ENCODE measurements at places on chromosomes 12 and 14.

DNA sequence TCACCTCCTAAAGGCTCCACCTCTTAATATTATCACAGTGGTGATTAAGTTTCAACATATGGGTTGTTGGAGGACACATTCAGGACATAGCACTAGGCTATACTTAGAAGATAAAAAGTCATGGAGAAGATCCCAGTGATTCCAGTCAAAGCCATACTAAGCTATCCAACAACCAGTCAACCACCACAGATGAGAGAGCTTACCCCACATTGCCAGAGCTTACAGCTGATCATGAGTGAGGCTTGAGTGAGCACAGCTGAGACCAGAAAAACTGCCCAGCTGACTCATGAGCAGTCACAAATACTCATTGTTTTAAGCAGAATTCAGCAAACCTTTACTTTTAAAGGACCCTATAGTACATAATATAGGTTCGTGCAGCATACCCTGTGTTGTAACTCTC, 85.1 kb downstream of the DRAM1 start:
- no peak for DNase-seq

GRCh38 chr12:51951843-51952722, 584 bp downstream of the ACVR1B start:
- DNase-seq, result no peak

GRCh38 chr14:28361486-28361885, 405.1 kb upstream of the FOXG1 start:
- DNase-seq, result no peak

DNA sequence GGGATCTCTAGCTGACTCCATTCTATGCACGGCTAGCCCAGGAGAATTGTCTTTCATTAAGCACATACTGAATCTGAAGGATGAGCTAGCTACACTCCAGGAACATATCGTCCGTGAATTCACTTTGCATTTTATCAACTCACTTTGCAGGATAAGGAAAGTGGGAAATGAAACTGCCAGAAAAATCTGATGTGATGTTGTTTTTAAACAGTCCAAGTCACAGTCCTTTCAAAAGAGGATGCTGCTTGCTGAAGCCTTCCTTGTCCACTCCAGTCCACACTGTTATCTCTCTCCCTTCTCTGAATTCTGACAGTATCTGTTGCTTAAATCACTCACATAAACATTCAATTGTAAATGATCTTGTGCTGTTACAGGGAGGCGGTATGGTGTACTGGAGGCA, 12.7 kb upstream of the TMCC3 start:
- DNase-seq, result no peak

- no peak for DNase-seq
These were observed 423.4 kb downstream of the NOVA1 start for GRCh38 chr14:26174395-26174794.

GRCh38 chr14:68372368-68372767, 420.5 kb downstream of the ZFP36L1 start:
- no peak for DNase-seq
